T-helper 1 cell (primary cell): ENCODE measurements at places on chromosomes 6 and 20.

DNA sequence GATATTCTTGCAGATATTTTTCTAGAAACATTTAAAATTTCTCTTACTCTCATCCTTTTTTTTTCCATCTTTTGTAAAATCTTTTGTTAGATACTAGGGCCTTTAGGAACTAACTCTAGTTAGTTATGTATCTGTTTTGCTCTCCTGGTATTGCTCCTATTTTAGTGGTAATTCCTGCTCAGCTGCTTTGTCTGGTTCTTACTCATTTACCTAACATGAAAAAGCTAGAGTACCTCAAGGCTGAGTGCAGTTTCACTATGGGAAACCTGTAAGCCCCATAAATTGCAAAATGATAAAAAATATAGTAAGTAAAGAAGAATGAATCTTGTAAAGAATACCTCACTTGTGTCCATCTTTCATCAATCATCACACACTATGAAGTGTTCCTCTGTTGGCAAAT, 1602.0 kb downstream of the GRIK2 start:
- no peak for DNase-seq

DNA sequence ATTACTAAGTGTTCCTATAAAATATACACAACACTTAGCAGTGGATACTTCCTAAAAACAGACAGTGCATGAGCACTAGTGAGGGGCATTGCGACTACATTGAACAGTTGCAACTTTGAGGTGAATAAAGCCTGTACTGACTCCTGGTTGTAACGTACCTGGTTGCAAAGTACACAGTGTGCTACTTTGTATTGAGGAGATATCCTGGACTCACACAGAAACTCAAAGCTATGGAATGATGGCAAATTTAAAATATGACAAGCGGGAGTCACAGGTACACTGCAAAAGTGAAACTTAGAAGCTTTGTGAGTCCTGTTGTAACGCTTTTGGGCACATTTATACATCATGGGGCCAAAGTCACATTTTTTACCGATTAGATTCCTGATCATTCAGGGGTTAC, 55.6 kb upstream of the HLA-A start:
- no peak for DNase-seq

GRCh38 chr6:101722991-101723579, 329.6 kb downstream of the GRIK2 start:
- no peak for DNase-seq

GRCh38 chr20:57451795-57452661, 60.8 kb downstream of the RBM38 start:
- DNase-seq: no peak

- no peak for DNase-seq
Measured at GRCh38 chr20:31670371-31671228, 32.9 kb downstream of the COX4I2 start.

DNA sequence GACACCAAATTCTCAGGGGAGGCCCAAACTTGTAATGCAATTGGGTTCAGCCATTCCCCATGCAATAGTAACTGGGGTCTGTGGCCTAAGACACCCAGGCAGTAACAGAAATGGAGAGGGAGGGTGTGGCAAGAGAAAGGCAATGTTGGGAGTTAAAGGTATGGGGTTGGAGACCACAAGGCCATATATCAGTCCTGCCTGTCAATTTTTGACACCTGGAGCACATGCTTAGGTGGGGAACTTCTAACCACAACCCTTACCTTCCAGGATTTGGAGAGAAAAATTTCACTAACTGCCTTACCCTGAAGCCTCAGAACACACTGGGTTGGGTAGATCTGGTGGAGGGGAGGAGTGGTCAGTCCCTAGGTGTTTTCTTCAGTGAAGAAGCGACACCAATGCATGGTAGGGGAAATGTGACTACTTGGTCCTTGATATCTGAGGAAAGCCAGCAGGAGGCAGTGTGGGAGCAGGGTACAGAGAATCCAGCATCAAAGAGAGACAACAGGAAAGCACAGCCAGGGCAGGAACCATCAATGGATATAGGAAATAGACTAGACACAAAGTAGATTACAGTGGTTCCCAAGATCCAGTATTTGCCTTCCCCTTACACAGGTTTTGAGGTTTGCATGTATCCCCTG, 6.8 kb upstream of the USP49 start:
- DNase-seq: peak; percentile 41

DNA sequence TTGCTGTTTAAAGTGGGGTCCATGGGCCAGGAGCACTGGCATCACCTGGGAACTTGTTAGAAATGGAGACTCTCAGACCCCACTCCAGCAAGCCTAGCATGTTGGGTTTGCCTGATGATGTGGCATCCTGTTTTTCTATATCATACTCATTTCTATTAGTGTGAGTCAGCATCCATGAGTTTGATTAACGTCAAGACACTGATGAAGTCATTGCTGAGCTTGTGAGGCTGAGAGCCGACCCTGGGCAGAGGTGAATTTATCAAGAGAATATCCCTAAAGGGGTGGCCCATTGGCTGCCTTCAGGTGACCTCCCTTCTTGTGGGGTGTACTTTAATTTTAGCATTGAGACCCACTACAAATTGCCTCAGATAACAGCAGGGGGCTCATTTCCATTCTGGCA, 43.4 kb upstream of the RNF144B start:
- DNase-seq: no peak

- DNase-seq: no peak
Measured at GRCh38 chr6:3596766-3597165, 139.9 kb upstream of the SLC22A23 start.

DNA sequence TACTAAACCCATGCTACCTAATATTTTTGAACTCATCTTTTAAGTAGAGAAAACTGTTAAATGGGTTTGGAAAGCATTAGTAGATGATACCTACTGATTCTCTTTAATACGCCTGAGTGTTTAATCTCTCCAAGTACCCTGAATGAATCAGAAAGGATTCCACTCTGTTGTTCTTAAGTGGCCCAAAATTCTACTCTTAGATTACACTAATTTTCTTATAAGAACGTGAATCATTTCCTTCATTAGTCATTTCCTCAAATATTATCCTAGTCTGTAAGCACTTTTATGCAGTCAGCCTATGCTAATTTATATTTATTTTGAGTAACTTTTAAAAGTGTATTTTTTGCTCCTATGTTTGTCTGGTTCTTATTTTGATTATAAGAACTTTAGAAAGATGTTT, 380.0 kb downstream of the BTBD9 start:
- DNase-seq: no peak

GRCh38 chr6:166202321-166202733, 34.7 kb upstream of the TBXT start:
- DNase-seq: no peak

- DNase-seq: no peak
Measured at GRCh38 chr20:31570021-31570463, 35.0 kb upstream of the ID1 start.

GRCh38 chr6:32369660-32370059, 2.0 kb downstream of the TSBP1 start:
- peak; percentile 32 for DNase-seq

DNA sequence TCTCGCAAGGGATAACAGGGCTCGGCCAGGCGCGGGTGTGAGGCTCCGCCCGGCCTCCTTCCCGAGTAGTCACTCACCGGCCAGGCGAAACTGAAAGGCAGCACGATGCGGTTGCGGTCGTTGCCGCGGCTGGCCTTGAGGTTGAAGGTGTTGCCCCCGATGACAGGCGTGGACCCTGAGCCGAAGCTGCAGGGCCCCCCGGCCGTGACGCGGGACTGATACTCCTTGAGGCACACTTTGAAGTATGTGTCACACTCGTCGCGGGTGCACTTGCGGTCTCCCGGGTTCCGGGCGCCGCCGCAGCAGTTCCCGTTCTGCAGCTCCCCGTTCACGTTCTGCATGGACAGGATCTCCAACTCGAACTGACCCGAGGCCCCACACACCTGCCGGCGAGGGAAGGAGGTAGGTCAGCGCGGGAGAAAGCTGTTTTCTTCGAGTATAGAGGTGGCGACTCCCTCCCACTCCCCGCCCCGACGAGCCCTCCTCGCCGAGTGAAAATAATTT, 1.1 kb downstream of the JAG1 start:
- DNase-seq: peak; percentile 14

DNA sequence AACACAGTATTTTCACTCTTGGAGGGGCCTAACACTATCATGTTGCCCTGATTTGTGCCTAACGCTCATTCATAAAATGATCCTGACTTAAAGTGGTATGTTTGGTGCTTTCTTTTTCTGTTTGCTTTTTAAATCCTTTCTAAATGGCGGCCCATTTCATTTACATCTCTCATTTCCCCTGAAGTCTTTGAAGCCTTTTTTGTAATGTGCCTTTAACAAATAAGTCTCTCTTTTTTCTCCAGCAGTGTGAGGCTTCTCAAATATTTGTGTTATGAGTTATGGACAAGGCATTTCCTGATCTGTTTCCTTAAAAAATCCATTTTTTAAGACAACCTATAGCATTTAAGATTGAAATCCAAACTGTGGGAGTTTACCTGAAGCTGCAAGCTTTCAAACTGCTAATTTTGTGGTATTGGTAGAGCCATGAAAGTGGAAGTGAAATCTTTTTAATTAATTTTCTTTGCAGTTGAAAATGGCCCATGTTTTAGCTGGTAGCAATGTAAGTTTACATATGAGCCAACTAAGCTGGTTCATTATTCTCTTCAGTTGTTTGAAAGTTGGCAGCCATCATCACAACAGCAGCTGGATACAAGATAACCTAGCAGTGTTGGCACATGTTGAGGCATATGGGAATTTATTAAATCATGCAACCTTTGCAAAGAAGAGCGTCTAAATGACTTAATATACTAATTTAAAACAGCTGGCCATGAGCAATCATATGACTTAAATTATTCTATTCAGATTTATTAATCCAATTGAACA, 469.7 kb downstream of the CDKAL1 start:
- no peak for DNase-seq

DNA sequence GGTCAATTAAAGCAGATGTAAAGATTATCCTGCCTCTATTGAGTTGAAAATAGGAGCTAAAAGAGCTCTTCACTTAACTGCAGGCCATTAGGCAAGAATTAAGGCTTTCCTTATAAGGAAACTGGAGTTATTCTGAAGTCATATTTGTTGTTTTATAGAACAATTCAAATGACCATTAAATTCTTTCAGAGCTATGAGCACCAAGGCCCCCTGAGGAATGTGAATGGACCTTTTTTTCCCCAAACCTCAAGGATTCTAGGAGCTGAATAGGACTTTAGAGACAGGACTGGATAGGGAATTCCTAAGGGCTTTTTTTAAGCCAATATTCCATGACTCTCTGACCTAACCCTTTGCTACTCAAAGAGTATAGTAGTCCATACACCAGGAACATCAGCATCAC, 565.7 kb upstream of the BTBD3 start:
- DNase-seq: no peak

- no peak for DNase-seq
Measured at GRCh38 chr6:83442752-83443151, 11.9 kb upstream of the ME1 start.

- no peak for DNase-seq
Measured at GRCh38 chr6:90230548-90231215, 66.0 kb downstream of the BACH2 start.

GRCh38 chr6:73791336-73791735, 95.3 kb downstream of the CD109 start:
- DNase-seq: no peak

- no peak for DNase-seq
Measured at GRCh38 chr6:36545767-36546307, 1.4 kb downstream of the STK38 start.

GRCh38 chr6:106671651-106672050, 42.3 kb downstream of the QRSL1 start:
- DNase-seq: no peak

DNA sequence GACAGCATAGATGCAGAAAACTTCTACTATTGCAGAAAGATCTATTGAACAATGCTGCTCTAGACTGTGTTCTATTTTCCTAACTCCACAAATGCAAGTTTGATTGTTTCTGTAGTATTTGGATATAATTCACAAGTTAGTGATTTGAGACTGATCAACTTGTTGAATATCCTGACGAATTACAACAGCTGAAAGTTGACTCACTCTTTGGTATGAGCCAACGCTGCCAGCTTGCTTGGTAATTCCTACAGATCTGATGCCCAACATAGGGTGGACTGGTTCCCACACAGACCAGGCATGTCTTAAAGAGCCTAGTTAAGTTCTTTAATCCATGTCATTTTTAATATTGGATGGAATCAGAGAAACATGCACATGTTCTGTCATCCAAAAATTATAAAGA, 231.0 kb upstream of the RAB32 start:
- no peak for DNase-seq

DNA sequence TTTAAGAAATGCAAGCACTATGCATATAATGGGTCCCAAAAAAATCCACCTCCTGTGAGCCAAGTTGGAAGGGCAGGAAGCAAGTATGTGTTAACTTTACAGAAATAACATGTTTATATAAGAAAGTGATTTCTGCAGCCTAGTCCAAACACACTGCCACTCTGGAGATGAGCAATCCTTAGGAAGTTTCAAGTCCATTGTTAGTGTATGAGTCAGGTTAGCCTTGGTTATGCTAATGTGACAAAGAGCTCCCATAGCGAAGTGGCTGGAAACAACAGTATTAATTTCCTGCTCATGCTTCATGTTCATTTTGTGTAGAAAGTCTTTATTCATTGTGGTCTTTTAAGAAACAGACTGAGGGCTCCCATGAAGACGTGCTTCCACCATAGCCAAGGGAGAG, 121.4 kb downstream of the TBXT start:
- no peak for DNase-seq

DNA sequence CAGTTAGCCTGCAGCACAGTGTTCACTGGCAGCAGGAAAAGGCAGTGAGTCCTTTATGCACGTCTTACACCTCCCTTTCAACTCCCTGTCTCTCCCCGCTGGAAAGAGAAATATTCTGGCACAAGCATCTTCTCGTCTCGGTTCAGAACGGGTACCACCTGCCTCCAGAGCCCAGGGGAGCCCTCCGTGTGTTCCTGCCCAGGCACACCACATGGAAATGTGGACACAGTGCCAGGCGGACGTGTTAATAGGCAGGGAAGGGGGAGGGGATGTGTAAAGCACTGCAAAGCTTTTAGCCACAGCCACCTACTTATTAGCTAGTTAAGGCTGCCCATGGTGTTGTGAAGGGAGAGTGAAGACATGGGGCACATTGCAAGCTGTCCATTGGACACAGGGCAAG, 219.7 kb downstream of the FARS2 start:
- no peak for DNase-seq

DNA sequence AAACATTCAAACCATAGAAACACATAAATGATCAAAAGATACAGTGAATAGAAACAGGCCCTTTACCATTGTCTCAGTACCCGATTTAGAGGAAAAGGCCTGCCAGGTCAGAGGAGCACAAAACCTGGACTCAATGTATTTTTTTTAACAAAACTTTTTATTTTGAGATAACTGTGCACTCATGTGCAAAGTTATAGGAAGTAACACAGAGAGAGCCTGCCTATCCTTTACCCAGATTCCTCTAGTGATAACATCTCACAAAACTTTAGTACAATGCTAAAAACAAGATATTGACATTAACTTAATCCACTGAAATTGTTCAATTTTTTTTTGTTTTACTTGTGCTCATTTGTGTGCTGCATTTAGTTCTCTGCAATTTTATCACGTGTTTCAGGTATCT, 36.8 kb upstream of the SAMD3 start:
- DNase-seq: no peak

DNA sequence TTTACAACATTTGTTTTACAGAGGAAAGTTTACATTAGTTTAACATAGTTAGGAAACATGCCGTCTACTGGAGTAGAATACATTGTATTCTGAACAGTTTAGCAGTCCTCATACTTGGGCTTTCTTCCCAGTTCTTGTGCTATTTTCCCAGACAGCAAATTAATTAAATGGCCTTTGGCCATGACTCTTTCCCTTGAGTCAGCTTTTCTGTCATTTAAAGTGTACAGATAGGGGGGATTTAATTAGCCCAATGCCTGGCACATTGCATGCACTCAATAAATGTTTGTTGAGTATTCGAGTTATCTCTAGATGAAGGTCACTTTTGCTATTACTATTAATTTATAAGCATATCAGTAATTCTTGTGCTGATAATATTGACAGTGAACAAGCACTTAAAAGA, 1.6 kb downstream of the TMEM244 start:
- DNase-seq: no peak
